GM12878 (cell line): ENCODE measurements at places on chromosomes 1 and 21. TPM values are rescaled to one million over a fixed set of nuclear protein-coding genes. Genes with fewer than 3 reads are reported as not detected.

Gene CHODL
- 0.19 and 0.28 TPM in 2 replicates for total RNA-seq

- no peak for DNase-seq
Measured at GRCh38 chr21:14615359-14615974, 69.4 kb upstream of the SAMSN1 start.

- no peak for DNase-seq
Measured at GRCh38 chr1:83718338-83718737, 280.6 kb downstream of the TTLL7 start.

DNA sequence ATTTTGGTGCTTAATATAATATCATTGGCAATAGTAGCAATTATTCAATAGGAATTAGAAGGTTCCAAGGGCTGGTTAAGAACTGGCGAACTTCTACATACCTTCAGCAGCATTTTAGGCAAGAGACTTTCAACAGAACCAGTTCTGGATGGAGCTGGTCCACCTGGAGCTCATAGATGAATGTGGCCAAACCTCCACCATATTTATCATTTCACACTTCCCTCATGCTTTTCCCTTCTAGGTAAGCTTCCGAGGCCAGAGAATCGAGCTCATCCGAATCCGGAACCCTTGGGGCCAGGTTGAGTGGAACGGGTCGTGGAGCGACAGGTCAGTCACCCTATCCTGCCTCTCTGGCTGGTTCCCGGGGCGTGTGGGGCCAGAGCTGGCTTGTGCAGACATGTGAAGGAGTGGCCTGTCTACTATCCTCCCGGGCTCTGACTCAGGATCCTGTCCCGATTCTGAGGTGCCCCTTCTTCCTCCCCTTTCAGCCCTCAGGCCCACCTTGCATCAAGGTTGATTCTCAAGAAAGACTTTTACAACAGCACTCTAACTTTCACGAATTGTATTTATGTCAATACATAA is 24.7 kb downstream of the CAPN9 start:
- DNase-seq: no peak

DNA sequence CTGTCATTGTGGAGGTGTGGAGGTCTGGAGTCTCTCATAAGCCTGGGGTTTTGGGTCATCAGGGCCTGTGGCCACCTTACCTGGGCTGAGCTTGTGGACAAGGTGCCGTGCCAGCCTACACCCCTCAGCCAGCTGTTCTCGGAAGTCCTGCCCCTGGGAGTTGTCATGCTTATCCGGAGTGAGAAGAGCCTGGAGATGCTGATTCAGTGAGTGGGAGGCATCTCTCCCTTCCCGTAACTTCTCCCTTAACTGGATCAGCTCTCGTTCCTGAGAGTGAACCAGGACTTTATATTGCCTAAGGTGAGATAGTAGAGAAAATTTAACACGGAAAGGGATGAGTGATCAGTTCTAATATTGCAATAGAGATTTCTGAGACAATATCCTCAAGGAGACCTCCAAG is 30.0 kb upstream of the REG4 start:
- no peak for DNase-seq

GRCh38 chr1:63320022-63320721 is 2.2 kb upstream of the FOXD3 start:
- DNase-seq: no peak

DNA sequence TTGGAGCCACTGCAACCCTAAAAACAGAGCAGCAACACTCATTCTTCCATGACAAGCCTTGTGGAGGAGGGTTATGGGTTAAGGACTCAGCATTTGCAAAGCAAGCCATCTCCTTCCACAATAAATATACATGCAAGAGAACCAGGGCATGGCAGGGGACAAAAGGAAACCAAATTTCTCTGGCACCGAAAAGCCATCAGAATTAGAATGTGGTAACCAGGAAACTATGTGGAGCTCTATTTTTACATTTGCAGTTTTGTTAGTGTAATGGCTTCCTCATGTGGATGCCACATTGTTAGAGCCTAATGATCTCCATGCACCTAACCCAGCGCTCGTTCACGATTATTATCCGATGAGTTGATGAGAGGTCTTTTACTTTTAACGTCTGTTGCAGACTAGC is 91.7 kb downstream of the NAV1 start:
- DNase-seq: no peak

GRCh38 chr1:223717695-223718363 is 5.5 kb downstream of the CAPN2 start:
- no peak for DNase-seq

Gene SLC9C2
- total RNA-seq: not detected in 2 replicates

DNA sequence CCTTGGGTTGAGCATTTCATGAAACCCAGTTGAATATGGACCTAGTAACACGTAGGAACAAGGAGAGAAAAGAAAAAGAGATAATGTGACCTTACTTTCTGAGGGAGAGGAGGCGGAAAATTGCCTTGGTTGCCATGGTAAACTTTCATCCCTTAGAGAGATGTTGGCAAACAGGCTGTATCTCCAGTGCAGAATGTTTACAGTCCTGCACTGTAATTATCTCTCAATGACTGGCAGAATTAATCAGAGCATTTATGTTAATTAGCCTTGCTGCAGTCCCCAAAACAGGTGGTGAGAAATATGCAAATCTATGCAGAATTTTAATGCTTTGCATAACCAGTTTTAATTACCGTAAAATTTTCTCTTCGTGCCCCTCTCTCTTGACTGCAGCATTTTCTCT is 147.3 kb downstream of the CD247 start:
- DNase-seq: no peak

DNA sequence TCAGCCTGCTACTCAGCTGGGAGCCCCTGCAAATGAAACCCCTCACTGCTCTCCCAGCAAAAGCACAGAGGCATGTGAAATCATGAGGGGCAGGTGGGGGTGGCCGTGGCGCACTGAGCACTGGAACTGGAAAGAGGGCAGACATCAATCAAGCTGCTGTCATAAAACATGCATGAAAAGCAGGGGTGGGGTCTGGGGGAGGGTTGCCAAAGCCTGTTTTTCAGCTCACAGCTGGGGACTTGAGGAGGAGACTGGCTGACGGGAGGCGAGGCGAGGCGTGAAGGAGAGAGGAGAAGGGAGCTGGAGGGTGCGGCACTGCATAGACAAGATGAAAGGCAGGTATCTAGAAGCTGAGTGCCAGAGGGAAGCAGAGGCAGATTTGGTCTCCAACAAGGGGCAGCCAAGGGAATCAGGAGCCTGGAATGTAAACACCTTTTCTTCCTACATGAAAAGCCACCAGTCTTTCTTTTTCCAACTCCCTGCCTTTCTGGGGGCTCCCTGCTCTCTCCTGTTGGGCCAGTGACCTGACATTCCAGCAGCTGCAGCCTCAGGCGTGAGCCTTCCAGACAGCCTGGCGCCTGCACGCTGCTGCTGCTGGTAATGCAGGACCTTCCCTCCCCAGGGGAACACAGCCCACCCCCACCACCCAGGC is 87.0 kb downstream of the NMNAT2 start:
- DNase-seq: no peak

DNA sequence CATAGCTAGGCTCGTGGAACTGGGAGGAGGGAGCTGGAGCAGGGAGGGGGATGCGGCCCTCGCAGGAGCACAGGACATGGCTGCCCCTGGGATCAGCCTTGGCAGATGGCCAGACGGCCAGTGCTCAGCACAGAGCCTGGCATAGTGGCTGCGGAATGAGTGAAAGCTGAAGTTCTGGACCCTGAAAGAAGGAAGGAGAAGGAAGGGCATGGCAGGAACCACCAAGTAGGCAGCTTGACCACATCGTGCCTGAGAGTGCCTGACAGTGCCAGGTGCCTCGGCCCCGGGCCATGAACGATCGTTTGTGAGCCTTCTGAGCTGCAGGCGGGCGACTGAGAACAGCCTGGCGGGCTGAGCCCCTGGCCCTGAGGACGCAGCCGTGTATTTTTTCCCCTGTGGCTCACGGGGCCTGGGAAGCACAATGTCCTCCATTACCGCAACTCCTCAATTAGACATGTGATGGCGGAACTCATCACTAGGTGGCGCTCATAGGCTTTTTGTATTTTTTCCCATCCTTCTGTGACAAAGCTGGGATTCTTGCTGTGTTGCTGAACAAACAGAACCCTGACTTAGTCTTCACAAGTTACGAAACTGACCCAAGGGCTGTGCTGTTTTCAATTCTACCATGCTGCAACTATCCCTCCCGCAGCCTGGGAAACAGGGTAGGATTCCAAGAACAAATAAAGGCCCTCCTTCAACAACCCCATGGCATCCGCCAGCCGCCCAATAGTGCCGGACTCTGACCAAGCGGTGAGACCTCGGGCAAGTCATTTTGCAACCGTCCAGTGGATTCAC is 29.9 kb upstream of the TMEM61 start:
- DNase-seq: peak; percentile 27
